ENCODE measurements at places on chromosomes 3 and 15.

DNA sequence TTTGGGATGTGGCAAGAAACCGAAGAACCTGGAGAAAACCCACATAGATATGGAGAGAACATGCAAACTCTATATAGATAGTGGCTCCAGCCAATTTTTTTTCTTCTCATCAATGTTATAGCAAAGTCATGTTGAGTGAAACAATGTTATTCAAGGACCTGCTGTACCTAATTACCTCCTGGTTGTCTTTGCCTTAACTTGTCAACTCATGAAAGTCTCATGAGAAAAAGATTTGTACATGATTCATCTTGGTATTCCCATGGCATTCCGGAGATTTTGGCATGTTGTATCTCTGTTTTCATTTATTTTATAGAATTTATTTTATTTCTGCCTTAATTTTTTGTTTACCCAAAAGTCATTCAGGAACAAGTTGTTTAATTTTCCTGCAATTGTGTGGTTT, 303.8 kb upstream of the CDIN1 start:
- no peak for DNase-seq

DNA sequence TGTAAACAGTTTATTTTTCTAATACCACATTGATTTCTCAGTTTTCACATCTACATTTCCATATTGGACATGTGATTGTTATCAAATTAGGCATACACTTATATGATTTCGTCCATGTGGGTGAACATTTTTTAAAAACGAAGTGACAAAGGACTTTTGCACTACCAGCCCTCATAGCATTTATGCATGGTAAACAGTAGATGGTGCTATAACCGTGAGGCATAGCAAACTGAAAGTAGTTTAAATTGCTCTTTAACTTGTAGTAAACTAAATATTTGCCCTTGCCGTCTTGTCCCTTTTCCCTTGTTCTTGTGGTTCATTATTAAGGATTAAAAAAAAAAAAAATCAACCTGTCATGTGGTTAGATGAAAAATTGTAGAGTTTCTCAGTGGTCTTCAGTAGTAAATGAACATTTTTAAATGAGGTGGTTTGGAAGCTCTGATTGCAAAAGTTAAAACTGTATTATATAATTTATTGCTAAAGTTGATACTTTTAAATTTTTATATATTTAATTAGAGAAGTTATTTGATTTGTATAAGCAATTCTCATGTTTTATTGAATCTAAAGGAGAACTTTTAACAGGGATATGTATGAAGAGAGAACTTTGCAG, 24.0 kb downstream of the STX19 start:
- no peak for DNase-seq

DNA sequence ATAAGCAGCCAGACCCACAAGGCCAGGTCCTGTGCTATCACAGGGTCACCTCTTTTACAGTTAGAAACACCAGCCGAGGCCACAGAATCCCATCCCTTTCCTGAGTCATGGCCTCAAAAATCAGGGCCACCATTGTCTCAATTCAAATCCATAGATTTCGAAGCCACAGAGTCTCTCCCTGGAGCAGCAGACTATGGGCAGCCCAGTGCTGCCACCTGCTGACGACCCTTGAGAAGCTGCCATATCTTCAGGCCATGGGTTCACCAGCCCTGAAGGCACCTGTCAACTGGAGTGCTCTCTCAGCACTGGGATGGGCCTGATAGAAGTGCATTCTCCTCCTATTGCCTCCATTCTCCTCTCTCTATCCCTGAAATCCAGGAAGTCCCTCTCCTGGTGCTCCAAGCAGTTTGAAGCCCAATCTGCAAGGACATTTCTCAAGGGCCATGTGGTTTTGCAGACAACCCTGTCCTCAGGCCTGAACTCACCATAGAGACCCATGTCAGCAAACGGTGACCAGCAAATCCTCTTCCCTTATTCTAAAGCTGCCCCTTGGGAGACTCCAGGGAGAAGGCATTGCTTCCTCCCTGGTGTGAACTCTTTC, 39.6 kb downstream of the TGM4 start:
- DNase-seq, result peak; percentile 10

- no peak for DNase-seq
Measured at GRCh38 chr3:13772885-13773745, 106.8 kb downstream of the WNT7A start.

DNA sequence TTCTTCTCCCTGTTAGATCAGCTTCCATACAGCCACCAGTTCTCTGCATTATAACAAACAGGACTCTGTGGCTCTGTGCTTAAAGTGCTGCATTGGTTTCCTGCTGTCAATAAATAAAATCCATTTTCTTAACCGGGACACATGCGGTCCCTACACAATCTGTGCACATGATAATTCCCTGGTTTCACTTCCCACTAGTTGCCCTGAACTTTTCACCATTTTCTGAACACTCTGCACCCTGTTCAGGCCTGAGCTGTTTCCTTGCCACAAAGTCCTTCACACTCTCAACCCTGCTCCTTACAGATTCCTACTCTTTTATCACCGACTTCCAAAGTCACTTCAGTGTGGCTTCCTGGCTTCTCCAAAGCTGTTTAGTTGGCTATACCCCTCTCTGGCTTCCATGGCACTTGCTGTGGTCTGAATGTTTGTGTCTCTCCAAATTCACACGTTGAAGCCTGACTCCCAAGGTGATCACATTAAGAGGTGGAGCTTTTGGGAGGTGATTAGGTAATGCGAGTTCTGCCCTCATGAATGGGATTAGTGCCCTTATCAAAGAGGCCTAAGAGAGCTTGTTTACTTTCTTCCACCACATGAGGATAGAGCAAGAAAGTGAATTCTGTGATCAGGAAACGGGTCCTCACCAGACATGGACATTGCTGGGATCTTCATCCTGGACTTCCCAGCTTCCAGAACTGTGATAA, 233.4 kb downstream of the CHST2 start:
- DNase-seq, result no peak

DNA sequence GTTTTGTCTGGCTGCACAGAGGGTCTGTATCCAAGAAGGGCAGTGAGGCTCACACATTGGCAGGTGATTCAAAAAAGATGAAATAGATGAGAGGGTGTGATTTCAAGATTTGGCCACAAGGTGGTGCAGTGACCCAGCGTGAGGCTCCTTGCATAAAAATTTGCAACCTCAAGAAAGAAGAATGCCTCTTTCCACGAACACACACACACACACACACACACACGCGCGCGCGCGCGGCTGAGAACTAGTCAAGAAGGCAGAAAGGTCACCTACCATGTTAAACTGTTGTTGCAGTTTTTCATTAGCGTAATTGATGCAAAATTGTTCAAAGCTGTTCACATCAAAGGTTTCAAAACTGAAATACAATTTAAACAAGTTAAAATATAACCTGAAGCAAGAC, 39.2 kb downstream of the MYO5C start:
- peak; percentile 55 for DNase-seq

DNA sequence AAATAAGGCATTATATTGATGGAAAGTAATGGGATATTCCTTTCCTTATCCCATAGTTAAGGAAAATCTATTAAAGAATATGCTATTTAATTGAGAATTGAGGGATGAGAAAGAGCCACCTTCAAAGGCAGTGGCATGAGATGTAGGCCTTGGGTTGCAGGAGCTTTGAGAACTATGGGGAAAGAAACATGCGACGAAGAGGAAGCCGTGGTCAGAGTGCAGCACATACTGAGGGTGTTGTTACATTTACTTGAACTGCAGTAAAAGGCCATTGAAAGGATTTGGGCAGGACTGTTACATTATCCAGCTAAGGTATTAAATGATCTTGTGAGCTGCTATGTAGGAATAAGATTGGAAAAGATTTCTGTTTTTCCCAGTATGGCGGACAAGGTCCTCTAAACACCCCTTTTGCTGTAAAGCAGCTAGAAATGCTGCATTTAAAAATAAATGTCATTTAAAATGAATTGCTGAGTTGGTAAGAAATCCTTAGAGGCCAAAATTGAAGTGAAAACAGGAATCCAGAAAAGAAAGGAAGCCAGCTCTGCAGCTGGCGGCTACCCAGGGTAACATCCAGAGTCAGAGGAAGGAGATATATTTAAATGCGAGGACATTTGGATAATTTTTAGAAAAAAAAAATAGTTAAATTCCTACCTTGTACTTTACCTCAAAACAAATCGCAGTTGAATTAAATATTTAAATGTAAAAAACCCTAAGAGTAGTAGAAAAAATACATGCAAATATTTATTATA, 61.7 kb downstream of the IL1RAP start:
- DNase-seq, result no peak

- DNase-seq, result no peak
Measured at GRCh38 chr15:46127361-46127874, 492.6 kb downstream of the SQOR start.

DNA sequence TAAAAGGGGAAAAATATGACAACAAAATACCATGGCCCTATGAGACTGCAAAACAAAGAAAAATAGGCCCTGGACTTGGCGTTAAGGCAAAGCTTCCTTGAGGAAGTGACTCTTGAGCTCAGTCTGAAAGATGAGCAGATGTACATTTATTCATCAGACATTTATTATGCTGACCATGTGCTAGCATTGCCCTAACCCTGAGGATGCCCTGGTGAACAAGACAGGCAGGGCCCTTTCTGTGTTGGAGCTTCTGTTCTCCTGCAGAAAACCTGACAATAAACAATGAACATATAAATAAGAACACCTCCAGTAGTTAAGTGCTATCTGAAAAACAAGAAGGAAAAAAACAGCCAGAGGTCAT, 12.4 kb downstream of the TF start:
- no peak for DNase-seq

DNA sequence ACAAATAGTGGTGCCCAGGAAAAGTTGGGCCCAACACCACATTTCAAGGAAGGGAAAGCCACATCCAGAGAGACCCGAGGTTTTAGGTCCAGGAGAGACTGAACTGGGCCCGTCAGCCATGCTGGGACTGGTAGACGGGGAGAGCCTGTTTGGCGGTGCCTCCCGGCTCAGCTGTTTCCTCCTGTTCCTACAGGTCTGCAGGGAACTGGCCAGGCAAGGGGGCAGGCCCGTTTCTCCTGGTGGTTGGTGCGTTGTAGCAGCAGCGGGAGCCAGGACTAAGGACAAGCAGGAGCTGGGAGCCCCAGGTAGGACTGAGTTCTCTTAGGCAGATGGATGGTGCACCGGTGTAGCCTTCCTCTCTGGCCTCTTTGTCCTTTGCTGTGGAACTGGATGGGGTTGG, 3.9 kb downstream of the PRKCD start:
- DNase-seq, result no peak

DNA sequence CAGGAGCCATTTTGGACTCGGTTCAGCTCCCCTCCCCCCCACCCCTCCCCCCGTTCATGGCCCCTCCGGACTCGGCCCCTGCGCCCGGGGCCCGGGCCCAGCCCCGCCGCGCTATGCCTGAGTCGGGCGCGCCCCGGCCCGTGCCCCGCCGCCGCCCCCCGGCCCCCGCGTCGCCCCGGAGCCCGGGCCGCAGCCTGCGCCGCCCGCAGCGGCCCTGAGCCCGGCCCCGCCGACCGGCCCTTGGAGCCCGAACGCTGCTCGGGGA, 155 bp downstream of the ACVR2B start:
- no peak for DNase-seq

DNA sequence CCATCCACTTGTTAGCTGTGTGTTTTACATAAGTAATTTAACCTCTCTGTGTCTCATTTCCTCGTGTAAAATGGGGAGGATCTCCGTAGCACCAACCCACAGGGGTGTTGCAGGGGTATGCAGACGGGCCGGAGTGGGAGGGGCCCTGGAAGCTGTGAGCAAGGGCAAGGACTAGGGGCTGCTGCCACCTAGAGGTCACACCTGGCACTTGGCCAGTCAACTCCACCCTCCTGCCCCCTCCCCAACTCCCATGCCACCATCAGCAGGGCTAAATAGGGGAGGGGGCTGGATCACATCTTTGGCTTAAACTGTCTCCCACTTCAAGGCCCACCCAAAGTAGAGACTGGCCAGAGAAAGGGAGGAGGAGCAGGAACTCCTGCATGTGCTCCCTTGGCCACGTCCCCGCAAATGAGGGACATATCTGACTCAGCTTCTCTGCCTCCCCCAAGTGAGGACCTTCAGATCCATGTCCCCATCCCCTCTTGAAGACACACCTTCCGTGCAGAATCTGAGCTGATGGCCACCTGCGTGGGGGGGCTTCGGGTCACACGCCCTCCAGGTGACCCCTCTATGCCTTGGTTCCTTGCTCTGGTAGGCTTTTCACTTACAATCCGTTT, 2.6 kb downstream of the CCDC9B start:
- DNase-seq, result no peak

DNA sequence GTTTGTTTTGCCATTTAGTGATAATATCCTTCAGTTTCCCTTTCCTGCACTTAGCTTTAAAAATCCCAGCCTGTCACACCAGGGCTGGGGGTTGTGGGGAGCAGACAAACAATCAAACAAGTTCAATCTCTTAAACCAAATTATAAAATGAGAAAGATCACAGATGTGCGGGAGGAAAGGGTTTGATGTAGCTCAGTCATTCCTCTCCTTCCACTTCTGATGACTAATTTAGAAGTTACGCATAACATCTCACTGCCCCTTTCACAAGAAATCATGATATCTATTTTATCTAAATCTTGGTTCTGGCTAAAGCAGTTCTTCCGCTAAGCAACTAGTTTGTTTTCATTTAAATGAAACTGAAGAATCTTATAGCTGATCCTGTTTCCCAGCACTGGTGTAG, 34.1 kb upstream of the ATG7 start:
- DNase-seq, result no peak

DNA sequence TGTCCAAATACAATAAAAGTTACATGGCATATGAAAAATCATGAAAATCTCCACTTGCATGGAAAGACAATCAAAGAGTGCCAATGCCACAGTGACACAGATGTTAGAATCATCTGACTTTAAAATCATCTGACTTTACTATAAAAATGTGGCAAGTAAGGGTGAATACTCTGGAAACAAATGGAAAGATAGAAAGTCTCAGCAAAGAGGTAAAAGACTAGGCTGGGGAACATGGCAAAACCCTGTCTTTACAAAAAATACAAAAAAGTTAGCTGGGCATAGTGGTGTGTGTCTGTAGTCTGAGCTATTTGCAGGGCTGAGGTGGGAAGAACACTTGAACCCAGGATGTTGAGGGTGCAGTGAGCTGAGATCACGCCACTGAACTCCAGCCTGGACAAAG, 29.1 kb downstream of the ALPK3 start:
- DNase-seq, result no peak

- DNase-seq, result peak; percentile 41
Measured at GRCh38 chr3:32296251-32297204, 58.0 kb downstream of the CMTM8 start.

DNA sequence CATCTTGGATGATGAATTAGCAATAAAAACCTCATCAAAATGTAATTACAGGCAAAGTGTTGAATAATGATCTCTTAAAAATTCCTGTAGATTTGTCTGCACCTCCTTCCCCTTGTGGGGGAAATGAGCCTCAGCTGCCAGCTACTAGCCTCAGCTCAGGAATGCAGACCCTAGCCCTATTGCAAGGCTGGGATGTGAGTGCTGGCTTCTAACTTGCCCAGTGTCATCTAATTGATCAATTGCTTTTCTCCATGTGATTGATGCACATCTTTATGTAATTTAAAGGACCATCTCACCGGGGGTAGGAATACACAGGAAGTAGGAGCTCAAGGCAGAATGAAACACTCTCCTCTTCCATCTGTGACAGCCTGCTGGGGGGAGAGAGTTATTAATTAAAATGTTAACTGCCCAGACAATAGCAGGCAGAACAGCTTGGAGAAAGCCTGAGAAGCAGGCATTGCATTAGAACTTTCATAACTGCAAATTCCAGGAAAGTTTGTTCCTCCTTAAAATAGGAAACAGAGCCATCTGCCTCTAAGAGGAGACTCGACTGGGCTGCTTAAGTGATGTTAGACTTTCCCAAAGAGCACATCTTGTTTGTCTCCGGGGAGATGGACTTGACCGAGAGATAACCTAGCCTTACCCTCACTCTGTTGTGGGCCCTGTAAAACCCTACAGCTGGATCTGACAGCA, 69.6 kb downstream of the LRTM1 start:
- DNase-seq, result no peak
